ENCODE measurements at places on chromosomes 7 and 10. TPM values are rescaled to one million over a fixed set of nuclear protein-coding genes. Genes with fewer than 3 reads are reported as not detected.

Gene EPO
- total RNA-seq: not detected

Gene PUS7
- total RNA-seq: 25.5 TPM

Gene CDC14C
- 0.05 TPM for total RNA-seq

Gene PIK3CG
- not detected for total RNA-seq

Gene ERVW-1
- total RNA-seq: not detected

Gene NUB1
- total RNA-seq: 39.6 TPM

Gene SNX13
- 15.1 TPM for total RNA-seq

Gene FAM237B
- total RNA-seq: not detected

Gene GIMAP7
- not detected for total RNA-seq

Gene SFRP4
- total RNA-seq: 4.0 TPM

Gene H2BK1
- not detected for total RNA-seq

Gene LRIT1
- total RNA-seq: not detected

Gene EMX2
- not detected for total RNA-seq

Gene SFRP5
- 1.8 TPM for total RNA-seq

Gene FAM25G
- total RNA-seq: not detected

Gene KCNH2
- 1.5 TPM for total RNA-seq

Gene ADAM12
- total RNA-seq: 4.3 TPM

Gene PHKG1
- total RNA-seq: 1.9 TPM

Gene ACSL5
- 0.30 TPM for total RNA-seq

Gene OR9A2
- total RNA-seq: not detected

Gene WDR86
- total RNA-seq: 0.15 TPM

Gene HOXA10
- total RNA-seq: 7.1 TPM

Gene ZCWPW1
- 1.1 TPM for total RNA-seq

Gene BCL7B
- total RNA-seq: 66.8 TPM

Gene NPTX2
- total RNA-seq: 0.13 TPM

Gene FKBP6
- total RNA-seq: not detected

Gene MSMB
- not detected for total RNA-seq

Gene KIF5B
- total RNA-seq: 67.0 TPM

Gene MYL10
- total RNA-seq: not detected

Gene STX1A
- total RNA-seq: 88.3 TPM

Gene STEAP2
- 4.2 TPM for total RNA-seq

Gene UPK3B
- 19.4 TPM for total RNA-seq

Gene GDF2
- not detected for total RNA-seq

Gene HDAC9
- total RNA-seq: 0.27 TPM

Gene CYP2C19
- total RNA-seq: not detected

Gene AP4M1
- 13.1 TPM for total RNA-seq

Gene AGMO
- 0.35 TPM for total RNA-seq

Gene AP5Z1
- 34.8 TPM for total RNA-seq

Gene OR2A42
- total RNA-seq: not detected

Gene OR2A5
- total RNA-seq: not detected

Gene SHH
- total RNA-seq: 0.48 TPM

Gene CHST3
- total RNA-seq: 51.6 TPM

Gene FGFR2
- 0.28 TPM for total RNA-seq

Gene STRIP2
- total RNA-seq: 9.8 TPM

Gene TFR2
- 2.4 TPM for total RNA-seq

Gene NSMCE4A
- total RNA-seq: 67.1 TPM

Gene ORAI2
- 36.7 TPM for total RNA-seq

Gene CALML3
- total RNA-seq: not detected
